ENCODE measurements at places on chromosomes 2 and 18.

DNA sequence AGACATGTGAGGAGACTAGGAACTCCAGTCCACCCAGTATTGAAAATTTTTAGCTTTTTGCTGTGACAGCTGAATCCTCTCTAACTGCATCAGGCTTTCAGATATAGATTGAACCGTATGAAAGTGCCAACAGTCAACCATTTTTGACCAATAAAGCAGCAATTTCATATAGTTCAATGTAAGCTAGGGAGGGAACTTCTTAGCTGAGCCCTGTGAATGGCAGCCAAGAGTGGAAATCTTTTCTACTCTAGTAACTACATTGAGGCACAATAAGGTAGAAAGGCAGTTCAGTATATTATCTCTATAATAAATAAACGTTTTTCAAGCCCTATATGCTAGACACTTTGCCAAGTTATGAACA lies 96.3 kb upstream of the TANK start:
- DNase-seq = no peak

- DNase-seq = peak; percentile 97
These were observed 2.3 kb downstream of the ZNF516 start for GRCh38 chr18:76492669-76493212.

DNA sequence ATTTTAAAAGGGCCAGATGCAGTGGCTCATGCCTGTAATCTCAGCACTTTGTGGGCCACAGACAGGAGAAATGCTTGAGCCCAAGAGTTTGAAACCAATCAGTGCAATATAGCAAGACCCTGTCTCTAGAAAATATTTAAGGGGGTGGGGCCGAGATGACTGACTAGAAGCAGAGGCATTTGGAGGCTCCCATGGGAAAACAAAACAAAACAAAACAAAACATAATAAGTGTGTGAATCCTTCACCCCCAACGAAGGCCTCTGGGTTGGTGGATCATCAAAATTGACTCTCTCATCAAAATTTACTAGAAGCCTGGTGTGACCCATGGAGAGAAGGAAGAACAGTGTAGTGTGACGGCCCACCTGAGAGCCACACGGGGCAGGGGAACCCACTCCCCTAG lies 560.9 kb downstream of the LRP1B start:
- DNase-seq = no peak

DNA sequence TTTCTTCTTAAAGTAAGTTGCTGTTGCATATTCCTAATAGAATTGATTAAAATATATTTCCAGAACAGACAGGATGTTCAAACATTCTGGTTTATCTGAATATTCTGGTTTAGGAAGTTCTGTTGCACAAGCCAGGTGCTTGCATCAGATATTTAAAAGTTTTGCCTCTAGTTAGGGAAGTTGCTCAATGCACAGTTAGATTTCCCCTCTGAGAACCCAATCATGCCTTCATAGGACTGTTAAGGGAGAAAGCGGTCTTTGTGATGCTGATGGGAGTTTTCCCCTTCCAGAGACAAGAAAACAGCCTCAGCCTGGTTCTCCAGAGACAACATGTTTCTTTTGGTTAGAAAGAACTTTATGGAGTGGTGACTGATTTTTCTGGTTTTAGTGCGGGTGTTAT lies 65.6 kb upstream of the REV1 start:
- DNase-seq = no peak

DNA sequence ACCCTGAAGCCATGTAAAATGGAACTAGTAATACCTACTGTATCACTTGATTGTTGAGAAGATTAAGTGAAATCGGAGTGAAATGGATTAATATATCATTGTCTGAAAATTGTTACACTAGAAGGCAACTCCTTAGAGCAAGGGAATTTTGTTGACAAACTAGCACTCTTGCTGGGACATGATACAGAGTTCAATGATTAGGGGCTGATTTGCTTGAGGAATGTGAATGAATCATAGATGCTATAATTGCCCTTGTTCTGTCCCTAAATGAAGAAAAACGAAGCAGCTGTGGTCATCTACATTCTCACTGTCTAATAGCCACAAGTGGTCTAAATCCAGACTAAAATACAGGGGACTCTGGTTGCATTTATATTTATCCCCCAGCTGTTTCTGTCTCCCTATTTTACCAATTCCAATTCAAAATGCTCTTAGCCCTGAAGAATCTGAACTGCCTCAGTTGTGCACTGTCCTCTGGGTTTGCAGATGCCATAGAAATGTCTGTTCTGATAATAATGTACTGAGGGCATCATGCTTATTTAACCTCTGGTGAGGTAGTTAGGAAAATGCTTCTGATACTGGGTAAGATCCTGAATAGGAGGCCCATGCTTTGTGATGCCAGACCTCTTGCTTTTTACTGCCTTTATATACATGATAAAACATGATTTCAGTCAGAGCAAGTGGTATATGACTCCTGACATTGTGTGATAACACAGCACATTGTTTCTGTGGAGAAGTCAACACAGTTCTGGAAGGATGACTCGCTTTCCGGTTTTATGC lies 382.1 kb downstream of the NRXN1 start:
- DNase-seq = no peak

DNA sequence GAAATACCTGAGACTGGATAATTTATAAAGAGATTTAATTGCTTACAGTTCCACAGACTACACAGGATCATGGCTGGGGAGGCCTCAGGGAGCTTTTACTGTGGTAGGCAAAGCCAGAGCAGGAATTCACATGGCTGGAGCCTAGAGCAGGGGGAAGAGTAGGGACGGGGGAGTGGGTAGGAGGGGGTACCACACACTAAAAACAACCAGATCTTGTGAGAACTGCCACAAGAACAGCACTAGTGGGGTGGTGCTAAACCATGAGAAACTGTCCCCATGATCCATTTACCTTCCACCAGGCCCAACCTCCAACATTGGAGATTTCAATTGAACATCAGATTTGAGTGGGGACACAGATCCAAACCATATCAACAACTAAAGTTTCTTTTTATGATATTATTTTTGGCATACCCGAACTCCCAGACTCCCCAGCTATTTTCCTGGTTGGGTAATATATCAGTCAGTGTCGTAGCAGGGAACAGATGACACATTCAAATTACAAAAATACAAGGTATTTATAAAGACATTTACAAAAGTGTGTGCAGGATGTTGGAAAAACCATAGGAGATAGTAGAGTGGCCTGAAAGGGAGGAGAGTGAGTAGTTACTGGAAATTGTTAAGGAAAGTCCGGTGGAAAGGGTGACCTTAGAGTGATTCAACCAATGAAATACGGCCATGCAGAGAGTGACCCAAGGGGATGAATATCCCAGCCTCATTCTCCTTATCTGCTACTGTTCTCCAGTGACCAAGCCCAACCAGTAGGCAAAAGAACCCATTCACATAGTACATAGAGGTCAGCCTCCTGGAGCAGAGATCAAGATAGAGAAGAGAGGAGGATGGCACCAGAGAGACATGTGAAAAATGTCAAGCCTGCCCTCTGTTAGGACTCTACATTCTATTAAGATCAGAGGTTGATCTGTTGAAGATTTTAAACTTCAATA lies 8.8 kb downstream of the RPL37A start:
- no peak for DNase-seq

DNA sequence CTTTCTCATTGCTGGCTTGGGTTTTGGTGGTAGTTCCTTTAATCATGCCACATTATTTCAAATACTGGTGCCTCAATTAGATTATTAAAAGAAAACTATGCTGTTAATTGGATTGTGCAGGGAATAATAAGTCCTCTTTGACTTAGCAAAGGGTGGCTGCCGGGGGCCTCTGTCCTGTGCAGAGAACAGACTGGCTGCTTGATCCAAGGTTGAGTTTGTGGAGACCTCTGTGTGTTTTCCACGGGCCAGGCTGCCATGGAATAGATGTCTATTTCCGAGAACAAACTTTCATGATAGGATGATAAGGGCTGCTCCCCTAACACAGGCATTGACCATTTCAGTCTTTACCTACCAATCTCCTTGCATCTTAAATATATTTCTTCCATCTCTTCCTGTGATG lies 30.4 kb upstream of the OTOS start:
- no peak for DNase-seq

DNA sequence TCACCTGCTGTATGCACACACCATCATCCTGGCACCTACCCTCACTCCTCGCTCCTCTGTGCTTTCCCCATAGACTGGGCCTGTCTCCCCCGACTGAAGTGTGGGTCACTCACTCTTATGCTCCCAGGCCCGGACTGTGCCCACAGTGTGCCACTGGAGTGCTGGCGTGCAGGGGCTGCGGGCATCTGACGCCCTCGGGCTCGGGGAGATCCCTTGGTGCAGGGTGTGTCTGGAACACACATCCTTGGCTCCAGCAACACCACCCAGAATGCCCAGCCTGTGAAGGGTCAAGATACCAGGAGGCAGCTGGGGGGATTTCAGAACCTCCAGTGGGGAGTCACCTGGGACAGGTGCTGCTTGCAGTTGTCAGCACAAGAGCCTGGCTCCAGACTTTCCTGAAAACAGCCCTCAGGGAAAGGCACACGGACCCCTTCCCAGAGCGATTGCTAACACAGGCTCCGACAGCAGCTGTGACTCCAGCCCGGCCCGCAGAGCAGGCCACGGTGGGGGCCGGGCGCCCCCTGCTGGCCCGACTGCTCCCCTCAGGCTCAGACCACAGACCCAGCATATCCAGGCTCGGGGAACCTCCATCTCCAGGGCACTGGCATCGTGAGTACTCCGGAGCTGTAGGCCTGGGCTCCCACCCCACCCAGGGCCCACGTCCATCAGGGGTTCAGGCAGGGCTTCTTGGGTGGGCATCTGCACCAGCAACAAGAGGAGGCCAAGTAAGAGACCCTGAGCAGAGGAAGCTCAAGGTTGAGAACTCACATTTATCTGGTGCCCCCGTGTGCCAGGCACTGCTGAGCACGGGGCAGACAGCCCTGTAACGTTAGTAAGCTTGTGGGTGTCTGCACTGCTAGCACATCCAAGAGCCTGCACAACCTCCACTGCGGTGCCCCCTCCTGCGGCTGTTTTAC lies 8.6 kb downstream of the HS1BP3 start:
- DNase-seq = peak; percentile 43

GRCh38 chr2:148058641-148059040 lies 37.8 kb downstream of the MBD5 start:
- no peak for DNase-seq

GRCh38 chr2:10397878-10398277 lies 50.2 kb downstream of the ODC1 start:
- no peak for DNase-seq

- no peak for DNase-seq
These were observed 421.5 kb downstream of the ZNF521 start for GRCh38 chr18:24930478-24930877.

DNA sequence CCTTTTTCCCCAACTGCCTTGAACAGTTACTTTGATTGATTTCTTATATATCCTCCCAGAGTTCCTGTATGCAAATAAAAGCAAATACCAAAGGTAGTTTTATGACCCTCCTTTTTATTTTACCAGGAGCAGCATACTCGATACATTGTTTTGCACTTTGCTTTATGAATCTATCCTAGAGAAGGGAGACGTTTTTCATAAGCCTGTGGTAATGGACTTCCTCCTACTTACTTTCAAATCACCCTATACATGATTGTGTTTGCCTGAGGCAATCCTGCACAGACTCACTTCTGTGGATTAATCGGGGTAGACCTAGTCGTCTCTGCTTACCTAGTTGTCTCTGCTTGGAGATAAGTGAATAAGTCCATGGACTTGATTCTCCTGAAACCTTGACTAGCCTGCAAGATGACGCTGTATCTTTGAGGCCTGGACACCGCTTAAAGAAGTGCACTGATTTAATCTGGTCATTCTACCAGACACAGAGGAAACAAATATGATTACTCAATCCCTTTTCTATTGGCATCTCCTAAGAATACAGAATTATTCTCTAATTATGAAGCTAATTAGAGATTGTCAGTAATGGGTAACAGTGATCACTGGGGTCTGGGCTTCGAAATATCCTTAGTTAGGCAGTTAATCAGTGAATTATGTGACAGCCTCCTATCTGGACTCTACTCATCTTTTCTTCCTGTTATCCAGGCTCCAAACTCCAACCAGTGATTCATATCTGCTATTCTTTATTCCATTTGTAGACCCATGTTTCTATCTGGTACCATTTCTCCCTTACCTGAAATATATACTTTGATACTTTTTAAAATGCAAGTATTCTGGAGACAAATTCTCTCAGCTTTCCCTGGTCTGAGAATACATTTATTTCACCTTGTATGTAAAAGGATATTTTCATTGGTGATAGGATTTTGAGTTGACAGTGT lies 447.4 kb upstream of the TRIB2 start:
- no peak for DNase-seq

GRCh38 chr18:58323866-58324762 lies 280.1 kb downstream of the NEDD4L start:
- DNase-seq = no peak

DNA sequence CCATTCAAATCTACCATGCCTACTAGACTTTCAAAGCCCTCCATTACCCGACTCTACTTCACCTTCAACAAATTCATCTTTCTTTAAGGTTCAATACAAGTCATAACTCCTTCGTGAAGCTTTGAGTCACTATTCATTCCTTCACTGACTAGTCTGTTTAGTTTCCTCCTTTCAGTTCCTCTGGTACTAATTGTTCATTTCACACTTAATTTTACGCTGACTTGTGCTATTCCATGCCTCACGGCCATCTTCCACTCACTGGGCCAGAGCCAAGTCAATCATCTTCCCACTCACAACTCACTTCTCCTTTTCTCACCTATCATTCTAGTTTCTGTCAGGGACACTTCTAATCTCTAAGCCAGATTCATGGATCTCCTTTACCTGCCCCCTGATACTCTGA lies 136.2 kb downstream of the MTX2 start:
- DNase-seq = no peak

- no peak for DNase-seq
These were observed 141.2 kb downstream of the PID1 start for GRCh38 chr2:229129738-229130371.

DNA sequence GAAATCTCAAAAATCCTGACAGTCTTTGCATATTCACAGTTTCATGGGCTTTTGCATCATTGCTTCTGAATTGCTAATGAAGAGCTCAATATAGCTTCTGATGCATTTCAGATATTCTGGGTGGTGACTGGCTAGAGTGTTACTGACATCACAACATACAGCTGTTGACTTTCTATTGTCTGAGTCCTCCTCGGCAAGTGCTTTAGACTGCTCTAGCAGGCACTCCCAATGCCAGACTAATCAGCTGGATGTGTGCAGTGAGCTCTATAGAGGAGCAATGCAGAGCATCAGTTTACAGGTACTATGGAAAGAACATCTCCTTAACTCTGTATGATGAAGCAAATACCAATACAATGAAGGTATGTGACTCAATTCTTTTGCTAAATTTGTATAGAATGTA lies 54.9 kb downstream of the R3HDM1 start:
- no peak for DNase-seq

- DNase-seq = no peak
These were observed 25.3 kb downstream of the PSME4 start for GRCh38 chr2:53945538-53945937.

- no peak for DNase-seq
These were observed 82.3 kb downstream of the TWIST2 start for GRCh38 chr2:238930216-238930615.

- DNase-seq = no peak
These were observed 136.2 kb downstream of the PXDN start for GRCh38 chr2:1607971-1608688.

DNA sequence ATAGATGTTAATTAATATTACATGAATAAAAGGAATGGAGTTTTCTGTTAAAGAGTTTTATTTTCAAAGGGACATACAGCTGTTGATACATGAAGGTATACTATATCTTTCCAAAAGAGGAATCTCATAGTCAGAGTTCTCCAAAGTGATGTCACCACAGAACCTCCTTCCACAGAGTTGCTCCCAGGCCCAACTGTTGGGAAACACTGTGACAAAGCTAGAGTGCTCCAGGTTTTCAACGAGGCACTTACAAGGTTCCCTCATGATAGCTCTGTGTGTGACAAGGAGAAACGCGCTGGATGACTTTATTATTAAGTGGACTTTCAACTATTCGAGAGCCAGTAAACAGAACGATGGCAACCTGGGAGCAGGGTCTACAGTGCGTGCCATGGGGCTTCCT lies 33.5 kb downstream of the PTPN18 start:
- DNase-seq = no peak

Measured in NCI-H1092 treated with DMSO at 0.1 percent for 48 hours (cell line).